Nephron progenitor cell (in vitro differentiated cells): ENCODE measurements at places on chromosomes 7 and 10.
A peak's percentile ranks its signal among the peaks of the same experiment; 100 is the strongest.

DNA sequence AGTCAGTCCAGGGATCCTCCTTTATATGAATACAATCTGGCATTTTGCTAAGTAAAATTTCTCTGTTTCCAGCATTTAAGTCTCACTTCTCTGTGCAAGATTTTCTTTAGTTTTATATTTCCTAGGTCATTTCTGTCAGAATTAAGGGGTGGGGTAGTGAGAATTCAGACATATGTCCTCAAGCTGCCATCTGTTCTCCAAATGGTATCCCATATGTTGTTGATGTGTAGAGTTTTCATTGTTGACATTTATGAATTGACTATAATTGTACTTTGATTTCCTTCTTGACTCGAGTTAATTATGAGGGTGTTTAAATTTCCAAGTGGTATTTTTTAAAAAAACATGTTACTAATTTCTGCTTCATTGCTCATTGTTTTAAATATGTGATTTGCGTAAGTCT lies 148.8 kb downstream of the NPSR1 start:
- no peak for DNase-seq

DNA sequence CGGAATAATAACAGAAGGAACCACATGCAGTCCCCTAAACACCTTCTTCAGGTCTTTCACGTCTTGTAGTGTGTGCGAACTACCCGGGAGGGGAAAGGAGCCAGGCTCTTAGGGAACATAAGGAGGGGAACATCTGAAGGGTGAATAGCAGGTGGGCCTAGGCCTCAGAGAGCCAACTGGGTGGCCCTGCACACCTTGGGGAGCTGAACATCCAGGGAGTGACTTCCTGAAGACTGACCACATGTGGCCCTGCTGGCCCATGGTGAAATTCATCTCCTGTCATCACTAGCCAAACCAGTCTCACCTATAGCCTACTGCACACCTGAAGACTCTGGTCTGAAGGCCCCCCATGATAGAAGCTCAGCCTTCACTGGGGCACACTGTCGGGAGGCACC lies 5.6 kb downstream of the CALML3 start:
- DNase-seq, result no peak

DNA sequence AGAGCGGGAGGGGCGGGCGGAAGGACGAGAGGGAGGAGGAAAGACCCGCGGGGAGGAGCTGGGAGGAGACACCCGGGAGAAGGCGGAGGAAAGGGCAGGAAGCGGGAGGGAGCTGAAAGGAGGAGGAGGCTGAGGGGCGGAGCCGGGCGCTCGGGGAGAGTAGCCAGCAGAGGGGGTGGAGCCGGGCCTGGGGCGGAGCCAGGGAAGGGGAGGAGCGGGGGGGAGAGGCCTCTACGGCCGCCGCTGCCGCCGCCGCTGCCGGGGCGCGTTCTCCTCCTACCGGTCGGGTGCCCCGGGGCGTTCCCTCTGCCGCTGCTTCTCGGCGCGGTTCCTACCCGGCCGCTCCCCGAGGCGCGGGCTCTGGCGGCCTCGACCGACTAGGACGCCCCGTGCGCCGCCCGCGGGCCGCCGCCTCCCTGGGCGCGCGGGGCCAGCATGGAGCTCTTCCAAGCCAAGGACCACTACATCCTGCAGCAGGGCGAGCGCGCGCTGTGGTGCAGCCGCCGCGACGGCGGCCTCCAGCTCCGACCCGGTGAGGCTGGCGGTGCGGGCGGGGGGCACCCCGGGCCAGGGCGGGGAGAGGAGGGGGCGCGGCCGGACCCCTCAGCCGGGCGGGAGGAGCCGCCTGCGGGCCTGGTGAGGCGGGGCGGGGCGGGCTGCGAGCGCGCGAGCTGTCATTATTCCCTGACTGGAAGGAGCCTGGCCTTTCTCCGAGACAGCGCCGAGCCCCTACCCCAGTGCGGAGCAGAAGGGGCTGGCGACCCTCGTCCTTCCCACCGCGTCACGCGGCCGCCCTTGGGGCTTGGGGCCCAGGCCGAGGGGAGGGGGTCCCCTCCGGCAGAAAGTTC lies at the start of gene INPP5F:
INPP5F (plus strand) TSS at position 223 of the 848 bp plus-strand sequence; CDS start at position 436, 213 bp downstream.
- peak; percentile 100 for DNase-seq

GRCh38 chr10:80988755-80989154 lies 451.1 kb downstream of the SH2D4B start:
- DNase-seq, result no peak

DNA sequence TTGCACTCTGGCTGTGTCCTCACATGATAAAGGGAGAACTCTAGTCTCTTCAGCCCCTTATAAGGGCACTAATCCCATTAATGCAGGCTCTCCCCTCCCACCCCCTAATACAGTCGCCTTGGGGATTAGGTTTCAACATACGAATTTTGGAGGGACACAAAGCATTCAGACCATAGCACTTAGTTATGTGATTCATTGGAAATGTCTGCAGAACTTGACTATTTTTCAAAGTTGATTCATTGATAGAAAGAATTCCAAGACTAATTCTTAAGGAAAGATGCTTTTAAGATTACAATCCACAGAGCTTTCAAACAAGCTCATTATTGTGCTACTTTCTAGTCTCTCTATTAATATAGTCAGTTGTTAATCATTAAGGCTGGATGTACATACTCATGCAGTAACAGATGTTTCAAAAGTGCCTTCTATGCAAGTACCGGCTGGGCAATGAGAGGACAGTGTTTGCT lies 85.3 kb upstream of the RPA3 start:
- no peak for DNase-seq

DNA sequence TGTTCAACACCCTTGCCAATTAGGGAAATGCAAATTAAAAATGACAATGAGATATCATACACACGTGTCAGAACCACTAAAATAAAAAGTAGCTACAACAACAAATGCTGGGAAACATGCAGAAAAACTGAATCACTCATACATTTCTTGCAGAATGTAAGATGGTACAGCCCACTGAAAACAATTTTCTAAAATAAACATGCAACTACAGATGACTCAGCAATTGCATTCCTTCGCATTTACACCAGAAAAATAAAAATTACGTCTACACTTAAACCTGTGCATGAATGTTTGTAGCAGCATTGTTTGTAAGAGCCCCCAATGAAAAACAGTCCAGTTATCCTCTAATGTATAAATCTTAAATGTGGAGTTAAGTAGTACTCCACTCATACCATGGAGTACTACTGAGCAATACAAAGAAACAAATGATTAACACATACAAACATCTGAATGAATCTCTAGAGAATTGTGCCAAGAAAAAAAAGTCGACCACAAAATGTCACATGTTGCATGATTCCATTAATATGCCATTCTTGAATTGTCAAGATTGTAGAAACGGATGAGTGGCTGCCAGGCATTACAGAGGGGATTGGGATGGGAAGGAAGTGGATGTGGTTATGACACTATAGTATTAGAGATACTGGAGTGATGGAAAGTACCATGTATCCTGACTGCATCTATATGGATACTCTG lies 134.6 kb upstream of the NPSR1 start:
- DNase-seq, result no peak

DNA sequence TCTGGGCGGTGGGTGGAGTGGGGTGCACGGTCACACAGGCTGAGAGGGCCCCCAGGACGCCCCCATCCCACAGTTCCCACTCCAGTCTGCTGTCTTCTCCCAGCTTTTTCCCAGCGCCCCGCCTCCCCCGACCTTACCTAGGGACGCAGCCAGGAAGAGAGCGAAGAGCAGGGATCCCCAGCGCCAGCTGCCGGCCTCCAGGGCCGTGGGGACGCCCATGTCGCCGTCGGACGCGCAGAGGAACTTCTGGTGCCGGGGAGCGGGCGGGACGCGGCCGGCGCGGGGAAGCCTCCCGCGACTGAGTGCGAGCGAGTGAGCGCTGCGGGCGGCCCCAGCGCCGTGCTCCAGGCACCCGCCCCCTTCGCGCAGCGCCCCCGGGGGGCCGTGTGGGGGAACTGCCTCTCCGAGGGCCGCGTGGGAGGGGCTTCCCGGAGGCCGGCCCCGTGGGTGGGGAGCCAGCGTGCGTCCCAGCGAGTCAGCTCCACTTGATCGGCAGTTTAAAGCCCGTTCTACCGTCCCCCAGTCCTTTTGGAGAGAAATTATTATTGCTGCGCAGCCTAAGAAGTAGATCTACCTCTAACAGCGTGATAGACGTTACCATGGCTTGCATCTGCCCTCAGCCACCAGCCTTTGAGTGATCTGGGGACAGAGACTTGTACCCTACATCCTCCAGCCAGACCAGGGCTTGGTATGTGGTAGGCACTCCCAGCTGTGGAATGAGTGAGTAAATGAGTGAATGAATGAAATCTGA lies at the start of gene VSIR:
VSIR (minus strand) TSS at position 300 of the 751 bp plus-strand sequence; CDS start at position 219, 81 bp downstream.
- DNase-seq, result peak; percentile 92

DNA sequence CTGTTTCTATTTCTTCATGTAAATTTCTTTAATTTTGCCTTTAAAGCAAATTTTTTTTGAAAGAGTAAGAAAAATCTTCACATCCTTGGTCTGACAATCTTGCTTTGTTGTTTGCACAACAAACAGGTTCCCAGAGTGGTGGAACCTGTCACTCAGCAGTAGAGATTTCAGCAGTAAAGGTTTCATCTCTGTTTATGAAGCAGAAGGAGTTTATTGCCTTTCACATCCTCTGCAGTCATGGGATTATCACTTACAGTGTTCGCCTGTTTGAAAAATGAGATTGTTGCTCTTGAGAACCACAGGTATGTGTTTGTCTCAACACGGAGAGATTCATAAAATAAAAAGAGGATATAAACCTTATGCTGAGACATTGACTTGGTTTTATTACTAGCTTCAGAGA lies 342.6 kb downstream of the IPMK start:
- DNase-seq, result no peak

DNA sequence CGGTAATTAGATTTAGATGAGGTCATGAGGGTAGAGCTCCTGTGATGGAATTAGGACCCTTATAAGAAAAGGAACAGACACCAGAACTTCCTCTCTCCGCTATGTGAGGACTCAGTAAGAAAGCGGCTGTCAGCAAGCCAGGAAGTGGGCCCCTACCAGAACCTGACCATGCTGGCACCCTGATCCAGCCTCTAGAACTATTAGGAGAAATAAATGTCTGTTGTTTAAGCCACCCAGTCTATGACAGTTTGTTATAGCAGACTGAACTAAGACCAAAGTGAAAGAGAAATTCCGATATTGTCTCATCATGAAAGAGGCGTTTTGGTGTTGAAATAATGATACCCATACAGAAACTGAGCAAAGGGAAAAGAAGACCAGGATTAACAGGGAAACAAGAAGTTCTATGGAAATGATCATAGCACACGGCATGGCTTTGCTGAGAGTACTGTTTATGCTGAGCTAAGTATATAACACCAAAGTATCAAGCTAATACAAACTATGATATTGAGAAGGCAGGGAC lies 9.2 kb downstream of the CLEC2L start:
- DNase-seq, result no peak

- no peak for DNase-seq
Observed at GRCh38 chr10:29811751-29812427, 177.1 kb upstream of the SVIL start.

- DNase-seq, result no peak
Observed at GRCh38 chr10:71525721-71526120, 129.0 kb downstream of the CDH23 start.

DNA sequence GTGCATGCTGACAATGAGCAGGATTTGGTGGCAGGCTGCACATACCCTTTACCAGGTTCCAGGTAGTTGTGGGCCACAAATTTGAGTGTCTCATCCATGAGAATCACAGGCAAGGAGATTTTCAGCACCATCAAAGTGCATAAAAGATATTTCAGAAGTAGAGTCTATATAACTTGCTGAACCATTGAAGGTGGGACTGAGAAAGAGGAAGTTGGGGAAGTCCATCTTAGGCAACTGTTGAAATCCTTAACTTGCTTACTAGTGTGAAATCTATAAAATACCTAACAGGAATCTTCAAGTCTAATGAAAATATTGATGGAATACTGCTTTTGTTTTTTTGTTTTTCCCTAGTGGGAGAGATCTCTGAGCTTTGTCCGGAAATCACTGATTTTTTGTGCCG lies 325.1 kb upstream of the PLXDC2 start:
- DNase-seq, result no peak

- DNase-seq, result no peak
Observed at GRCh38 chr10:68239596-68240150, 7.8 kb upstream of the ATOH7 start.

DNA sequence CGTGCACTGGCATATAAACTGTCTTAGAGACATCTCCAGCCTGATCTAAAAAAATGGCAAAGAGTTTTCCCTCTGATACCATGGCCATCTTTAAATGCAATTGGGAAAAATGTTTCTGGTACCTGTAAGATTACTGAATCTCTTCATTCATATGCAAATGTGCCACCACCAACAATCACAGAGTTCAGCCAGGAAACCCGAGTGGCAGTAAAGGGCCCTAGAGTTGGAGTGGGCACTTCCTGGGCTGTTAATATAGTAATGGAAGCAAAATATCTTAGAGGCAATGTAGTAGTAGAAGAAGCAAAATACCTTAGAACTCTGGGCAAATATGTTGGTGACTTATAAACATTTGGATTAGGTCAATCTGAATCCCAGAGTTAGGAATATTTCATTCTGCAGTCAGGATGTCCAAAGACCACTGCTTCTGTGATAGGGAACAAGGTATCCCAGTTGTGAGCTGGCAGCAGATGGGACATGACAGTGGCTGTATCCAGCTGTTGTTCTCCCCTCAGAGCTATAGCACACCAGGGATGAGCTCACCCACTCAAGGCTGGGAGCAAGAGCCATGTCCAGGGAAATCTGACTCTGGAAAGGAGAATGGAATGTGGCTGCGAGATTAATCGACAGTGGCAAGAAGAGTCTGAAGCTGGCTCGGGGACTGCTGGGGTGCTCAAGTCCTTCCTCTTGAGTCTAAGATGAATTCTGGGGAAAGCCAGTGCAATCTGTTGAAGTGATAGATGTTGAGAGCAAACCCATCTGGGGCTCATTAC lies 332.1 kb downstream of the PHTF2 start:
- DNase-seq, result no peak

DNA sequence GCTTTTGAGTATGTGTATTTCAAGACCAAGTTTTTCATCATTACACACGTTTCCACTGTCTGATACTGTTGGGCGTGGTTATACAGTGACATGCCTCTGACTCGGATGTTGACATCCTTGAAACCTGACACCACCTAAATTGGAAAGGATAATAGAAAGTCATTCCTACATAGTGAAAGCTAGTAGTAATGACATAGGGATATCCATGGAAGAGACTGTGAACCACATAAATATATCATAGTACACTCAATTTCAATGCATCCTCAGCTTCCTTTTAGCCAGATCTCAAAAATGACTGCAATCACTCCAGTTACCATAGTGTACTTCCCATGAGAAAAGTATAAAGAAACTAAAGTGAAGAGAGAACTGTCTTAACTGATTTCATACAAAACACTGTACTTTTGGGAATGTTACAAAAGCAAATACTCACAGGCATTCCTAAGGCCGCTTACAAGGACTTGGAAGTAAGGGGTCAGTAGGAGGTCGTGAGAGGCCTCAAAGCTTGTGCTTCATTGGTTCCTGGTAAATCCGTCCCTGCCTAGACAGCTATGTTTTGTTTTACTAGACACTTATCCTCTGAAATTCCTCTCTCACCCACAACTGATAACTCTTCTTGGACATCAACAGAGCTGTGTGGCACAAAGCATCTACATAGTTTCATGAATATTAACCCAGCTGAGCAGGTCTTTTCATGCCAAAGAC lies 71.8 kb upstream of the VWDE start:
- peak; percentile 13 for DNase-seq

GRCh38 chr10:102375250-102375649 lies 20.3 kb upstream of the NFKB2 start:
- DNase-seq, result no peak

- no peak for DNase-seq
Observed at GRCh38 chr7:143314127-143314526, 1.8 kb upstream of the CLCN1 start.

GRCh38 chr7:148037044-148037443 lies 553.5 kb upstream of the C7orf33 start:
- no peak for DNase-seq
